ENCODE measurements at places on chromosomes 4 and X.

DNA sequence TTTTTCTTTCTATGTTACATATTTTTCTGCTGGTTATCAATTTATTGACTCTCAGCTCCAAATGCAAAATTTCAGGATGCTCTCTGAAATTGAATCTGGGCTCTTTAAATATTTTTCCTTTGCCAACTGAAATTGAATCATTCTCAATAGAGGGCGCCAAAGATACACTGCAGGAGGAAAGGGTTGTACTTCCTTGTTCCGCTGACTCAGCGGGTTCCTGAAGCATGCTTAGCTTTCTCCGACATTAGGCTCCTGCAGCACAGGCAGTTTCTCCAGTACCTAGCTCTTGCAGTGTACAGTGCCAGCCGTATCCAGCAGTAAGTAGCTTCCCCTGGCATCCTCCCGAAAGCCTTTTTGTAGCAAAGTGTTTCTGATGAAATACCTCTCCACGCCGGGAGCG is 28.8 kb upstream of the CFAP47 start:
- DNase-seq = peak; percentile 21

GRCh38 chr4:127155116-127155515 is 477.6 kb upstream of the INTU start:
- DNase-seq = no peak

DNA sequence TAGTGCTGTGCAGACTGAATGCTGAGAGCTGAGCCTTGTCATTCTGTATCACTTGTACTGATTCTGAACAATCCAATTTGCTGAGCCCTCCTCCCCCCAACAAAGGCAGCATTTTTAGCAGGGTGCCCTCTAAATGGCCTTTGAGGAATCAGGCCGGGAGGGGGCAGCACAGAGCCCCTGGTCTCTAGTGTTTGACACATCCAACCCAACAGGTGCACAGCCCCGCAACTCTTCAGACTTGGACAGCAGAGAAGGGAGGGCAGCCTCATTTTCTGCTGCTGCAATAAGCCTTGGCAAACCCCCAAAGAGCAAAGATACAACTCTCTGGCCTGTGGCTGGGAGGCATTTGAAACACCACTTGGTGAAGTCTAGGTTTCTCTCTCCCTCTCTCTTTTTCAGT is 3.4 kb downstream of the ATP1B4 start:
- peak; percentile 53 for DNase-seq

DNA sequence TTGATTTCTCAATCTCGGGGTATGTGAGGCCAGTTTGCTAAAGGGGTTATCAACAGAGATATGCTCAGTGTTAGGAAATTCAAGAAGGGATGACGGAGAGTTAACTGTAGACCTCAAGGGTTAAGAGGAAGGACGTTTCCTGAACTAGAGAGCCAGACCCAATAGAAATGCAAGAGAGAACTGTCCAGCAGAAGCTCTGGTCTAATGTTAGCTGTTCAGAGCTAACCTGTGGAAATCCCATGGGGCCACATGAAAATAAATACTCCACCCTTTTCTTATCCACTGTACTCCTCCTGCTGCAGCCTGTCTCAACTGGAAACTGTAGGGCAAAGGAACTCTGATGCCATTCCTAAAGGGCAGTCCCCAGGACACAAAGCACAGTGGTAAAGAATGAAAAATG is 274.3 kb downstream of the DMD start:
- DNase-seq = no peak

- DNase-seq = no peak
These were observed 136.7 kb downstream of the ARHGAP24 start for GRCh38 chr4:85611661-85612060.

DNA sequence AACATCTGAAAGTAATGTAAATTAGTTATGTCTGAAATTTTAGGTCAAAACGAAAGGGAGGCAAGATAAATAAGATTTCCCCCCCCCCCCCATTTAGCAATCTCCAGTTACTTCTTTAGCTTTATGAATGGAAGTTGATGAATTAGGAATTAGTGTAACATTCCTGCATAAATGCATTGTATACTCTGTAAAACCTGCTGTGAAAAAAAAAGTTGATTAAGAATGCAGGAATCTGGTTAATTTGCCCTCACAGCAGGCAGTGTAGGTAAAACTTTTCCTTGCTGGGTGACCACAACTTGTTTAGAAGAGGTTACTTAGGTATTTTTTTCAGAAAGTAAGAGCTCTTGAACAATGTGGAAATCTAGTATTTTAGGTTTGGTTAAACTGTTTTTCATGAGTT is 15.3 kb downstream of the LARP7 start:
- DNase-seq = no peak

DNA sequence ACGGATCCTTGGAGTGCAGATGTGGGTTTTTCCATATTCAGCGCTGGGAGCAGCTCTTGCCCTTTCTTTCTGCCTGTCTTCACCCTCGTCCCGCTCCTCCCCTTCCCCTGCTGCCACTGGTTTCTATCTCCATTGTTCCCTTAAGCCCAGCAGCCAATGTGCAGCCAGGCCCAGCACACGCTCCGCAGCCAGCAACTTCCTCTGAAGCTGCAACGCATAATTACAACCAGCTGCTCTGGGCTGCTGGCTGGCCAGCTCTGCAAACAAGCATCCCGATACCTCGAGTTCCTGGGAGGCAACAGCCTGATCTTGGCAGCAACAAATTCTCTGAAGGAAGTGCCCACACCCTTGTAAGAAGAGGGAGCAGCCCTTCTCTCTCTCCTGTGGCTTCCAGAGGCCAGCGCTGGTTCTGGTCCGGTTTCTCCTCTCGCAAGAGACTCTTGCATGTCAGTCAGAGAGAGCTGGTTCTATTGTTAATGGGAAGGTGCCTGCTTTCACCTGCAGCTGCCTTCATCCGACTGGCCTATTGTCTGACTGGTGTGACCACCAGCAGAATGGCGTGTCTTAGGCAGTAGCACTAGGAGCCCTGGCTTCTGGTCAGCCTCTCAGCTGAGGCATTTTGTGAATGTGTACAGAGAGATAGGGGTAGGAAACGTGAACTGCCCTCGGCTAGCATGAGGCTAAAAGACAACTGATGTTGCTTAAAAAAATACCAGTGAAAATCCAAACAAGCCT is 83.8 kb upstream of the MAML3 start:
- DNase-seq = no peak

DNA sequence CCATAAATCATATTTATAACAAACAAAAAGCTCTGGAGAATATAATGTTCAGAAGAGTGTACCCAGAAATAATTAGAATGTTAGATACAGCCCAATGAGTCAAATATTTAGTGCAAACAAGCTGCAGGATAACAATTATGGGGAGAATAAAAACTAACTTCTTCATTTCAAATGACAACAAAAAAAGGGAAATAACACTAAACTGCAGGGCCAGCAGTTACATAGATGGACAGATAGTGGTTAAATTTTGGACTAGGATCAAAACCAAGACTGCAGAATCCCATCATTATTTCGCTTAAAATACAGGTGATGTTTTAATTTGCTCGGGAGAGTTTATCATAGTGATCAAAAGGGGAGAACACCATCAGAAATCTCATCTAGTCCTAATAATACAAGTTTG is 617 bp upstream of the GPR34 start:
- no peak for DNase-seq

DNA sequence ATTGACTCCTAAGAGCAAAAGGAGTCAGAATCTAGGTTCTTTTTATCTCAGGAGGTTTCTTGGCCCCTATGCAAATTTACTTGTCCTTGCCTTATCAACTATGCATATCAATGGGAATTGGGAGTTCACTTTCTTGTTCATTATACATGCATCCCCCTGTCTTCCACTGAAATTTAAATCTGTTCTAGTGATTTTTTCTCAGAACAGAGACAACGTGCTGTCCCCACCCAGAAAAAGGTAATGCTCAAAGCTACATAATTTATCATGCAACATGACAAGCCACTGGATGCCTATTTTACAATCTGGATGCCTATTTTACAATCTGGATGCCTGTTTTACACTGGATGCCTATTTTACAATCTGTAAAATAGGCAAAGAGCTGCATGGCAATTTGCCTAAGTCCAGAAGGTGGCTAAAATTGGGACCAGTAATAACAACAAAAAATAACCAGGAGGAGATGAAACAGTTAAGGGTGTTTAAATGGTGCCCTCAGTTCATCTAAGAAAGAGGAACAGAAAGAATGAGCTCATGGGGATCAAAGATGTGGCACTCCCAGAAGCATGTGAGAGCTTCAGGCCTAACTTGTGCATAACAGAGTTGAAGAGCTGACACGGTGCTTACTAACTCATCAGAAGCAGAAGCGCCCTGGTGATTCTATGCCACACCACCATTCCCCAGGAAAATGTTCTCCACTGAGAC is 537.8 kb upstream of the BOD1L1 start:
- DNase-seq = peak; percentile 82

DNA sequence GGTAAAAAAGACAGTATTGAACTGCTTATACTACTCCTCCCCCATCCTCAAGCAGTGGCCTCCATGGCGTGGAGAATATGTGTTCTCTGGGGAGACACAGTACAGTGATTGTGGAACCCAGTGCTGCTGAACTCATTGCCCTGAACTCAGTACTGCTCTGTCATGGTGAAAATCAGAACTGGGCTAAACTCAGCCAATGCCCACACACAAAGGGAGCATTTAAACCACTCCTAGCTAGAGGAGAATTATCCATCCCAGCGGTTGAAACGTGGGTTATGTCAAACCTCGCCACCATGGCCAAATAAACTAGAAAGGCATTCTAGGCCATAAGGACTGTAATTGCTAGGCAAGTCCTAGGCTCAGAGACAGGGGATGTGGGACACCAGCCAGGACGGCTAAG is 131.8 kb downstream of the SPOCK3 start:
- no peak for DNase-seq

- DNase-seq = no peak
These were observed 1.1 kb upstream of the SLBP start for GRCh38 chr4:1713003-1713851.

- no peak for DNase-seq
These were observed 311.8 kb downstream of the PPP3CA start for GRCh38 chr4:101035487-101035886.

- DNase-seq = no peak
These were observed 29.0 kb downstream of the HAND2 start for GRCh38 chr4:173500841-173501591.

DNA sequence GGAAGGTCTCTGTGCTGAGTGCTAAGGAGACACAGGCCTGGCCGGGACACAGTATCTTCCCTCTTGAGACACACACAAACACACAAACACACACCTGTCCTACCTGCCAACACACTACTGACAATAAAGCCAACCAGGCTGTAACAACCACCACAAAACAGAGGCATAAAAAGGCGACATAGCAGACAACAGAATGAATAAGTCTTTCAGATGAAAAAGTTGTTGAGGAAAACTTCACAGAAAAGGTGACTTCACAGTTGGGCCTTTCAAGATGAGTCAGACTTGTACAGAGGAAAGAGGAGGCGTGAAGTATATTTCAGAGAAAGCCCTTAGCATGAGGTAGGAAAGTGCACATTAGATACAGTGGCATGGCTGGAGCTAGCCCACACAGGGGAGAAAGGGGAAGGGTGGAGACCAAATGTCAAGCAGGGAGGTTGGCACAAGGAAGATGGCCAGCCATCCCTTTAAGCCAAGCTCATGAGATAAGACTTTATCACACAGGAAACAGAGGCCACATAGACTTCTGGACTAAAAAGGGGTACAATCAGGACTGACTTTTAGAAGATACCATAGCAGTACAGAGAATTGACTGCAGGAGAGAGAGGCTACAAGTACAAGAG is 54.0 kb downstream of the SLC9A7 start:
- DNase-seq = peak; percentile 73

DNA sequence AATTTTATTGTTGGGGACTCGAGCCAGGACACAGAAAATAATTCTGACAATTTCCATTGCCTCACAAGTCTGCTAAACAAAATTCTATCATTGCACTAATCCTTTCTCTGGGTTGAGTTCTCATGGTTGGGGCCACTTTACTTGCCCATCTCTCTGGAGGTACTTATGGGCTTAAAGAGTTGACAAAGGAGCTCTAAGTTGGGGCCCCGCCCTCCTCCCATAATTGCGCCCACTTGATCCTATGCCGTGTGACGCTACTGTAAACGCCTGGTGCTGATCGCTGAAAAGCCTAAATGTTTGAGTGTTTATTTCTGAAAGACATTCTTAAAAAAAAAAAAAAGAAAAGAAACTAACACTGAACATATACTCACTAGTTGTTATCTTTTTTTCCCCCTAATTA is 103.0 kb downstream of the TENM3 start:
- no peak for DNase-seq

DNA sequence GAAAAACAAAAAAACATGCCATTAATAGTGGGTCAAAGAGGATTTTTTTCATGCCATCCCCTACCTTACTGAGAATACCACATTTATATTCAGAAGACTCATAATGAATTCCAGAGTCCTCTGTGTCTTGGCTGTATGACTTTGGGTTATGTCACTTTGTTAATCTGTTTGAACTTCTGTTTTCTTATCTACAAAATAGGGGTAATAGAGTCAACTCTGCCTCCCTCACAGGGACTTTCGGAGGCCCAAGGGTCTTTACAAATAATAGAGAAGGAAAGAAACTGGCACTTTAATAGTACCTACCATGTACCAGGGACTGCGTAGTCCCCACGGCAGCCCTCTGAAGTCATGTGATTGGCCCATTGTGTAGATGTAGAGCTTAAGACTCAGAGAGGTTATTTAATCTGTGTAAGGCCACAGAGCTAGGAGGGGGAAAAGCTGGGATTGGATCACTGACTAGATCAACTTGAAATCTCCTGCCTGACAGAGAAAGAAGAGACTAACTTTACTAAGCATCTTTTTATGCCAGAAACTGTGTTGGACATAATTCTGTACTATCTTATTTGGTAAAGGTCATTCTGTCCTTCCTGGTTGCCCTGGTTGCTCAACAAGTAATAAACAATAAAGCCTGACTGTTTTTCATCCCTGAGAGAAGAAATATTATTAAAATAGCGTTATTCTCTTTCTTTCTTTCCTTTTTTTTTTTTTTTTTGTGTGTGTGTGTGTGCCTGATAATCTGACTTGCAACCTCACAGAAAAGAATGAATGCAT is 59.6 kb downstream of the NFKB1 start:
- no peak for DNase-seq

GRCh38 chr4:186700746-186701145 is 22.9 kb downstream of the FAT1 start:
- no peak for DNase-seq

All from GM12865 (cell line).